Activated naive CD8-positive, alpha-beta T cell treated with anti-CD3 and anti-CD28 coated beads for 36 hours (primary cell): ENCODE measurements at places on chromosomes 7 and 10.

DNA sequence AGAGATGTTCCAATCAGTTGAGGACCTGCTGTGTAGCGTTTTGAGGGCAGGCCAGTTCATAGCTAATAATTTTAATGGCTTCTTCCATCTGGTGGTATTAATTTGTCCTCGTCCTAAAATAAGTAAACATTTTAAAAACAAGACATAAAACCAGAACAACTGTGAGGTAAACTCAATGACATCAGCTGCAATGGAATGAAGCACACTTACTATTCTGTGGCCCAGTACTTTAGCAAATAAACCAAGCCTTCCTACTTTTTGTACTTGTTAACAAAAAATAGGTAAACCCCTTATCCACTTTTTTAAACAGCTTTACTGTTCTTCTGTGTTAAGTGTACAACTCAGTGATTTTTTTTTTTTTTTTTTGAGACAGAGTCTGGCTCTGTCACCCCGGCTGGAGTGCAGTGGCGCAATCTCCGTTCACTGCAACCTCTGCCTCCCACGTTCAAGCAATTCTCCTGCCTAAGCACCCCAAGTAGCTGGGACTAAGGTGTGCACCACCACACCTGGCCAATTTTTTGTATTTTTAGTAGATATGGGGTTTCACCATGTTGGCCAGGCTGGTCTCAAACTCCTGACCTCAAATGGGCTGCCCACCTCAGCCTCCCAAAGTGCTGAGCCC lies 28.9 kb upstream of the FZD1 start:
- H3K4me3 ChIP-seq = no peak overlapping the region
- no peaks in the 10 kb centered on the region for H3K4me1 ChIP-seq
- H3K36me3 ChIP-seq = no peaks in the 10 kb centered on the region
- no peak overlapping the region for H3K27ac ChIP-seq

DNA sequence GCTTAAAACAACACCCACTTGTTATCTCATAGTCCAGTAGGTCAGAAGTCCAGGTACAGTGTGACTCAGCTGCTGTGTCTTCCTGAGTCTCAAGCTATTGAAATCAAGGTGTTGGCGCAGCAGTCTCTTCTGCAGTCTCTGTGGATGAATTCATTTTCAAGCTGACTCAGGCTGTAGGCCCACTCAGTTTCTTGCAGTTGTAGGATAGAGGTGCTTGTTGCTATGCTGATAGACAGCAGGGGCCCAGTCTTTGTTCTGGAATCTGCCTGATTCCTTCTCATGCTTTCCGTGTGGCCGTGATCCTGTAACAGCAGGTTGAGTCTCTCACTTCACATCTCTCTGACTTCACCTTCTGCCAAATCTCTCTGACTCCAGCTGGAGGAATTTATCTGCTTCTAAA lies 400.4 kb upstream of the POM121L12 start:
- no peaks in the 10 kb centered on the region for H3K36me3 ChIP-seq
- no peak overlapping the region for H3K27ac ChIP-seq
- H3K4me3 ChIP-seq = no peak overlapping the region

- H3K4me1 ChIP-seq = peaks cover 34% of the 10 kb centered on the region
- no peak for DNase-seq
- H3K27me3 ChIP-seq = no peaks in the 10 kb centered on the region
- no peak overlapping the region for H3K27ac ChIP-seq
- no peak overlapping the region for H3K4me3 ChIP-seq
Observed at GRCh38 chr7:150489782-150490181, 24.9 kb upstream of the GIMAP7 start.

GRCh38 chr7:128170461-128170860 lies 70.6 kb upstream of the LEP start:
- no peak for DNase-seq
- H3K4me3 ChIP-seq = no peak overlapping the region
- peaks cover 14% of the 10 kb centered on the region for H3K4me1 ChIP-seq
- no peaks in the 10 kb centered on the region for H3K36me3 ChIP-seq

- no peak overlapping the region for H3K4me3 ChIP-seq
- H3K27me3 ChIP-seq = no peaks in the 10 kb centered on the region
- H3K36me3 ChIP-seq = peaks cover 21% of the 10 kb centered on the region
- H3K27ac ChIP-seq = no peak overlapping the region
- DNase-seq = no peak
Observed at GRCh38 chr7:108511939-108512338, 14.0 kb downstream of the PNPLA8 start.

DNA sequence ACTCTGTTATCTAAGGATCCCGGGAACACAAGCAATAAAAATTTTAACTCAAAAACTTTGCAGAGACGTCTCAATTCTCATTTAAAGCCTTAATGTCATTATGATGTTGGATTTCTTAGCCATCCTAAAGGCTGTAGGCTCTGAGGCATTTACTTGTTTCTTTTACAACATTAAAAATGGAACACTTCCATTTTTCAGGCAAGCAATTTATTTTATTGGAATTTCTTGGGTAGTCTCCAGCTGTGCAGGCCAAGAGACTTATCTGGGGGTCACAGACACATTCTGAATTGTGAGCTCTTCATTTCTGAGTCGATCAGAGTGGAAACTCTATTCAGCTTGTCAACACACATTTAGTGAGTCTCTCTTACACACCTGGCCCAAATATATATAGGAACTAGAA lies 48.0 kb upstream of the KIF5B start:
- H3K27ac ChIP-seq = no peak overlapping the region
- H3K36me3 ChIP-seq = no peaks in the 10 kb centered on the region
- no peaks in the 10 kb centered on the region for H3K4me1 ChIP-seq
- no peak for DNase-seq
- H3K4me3 ChIP-seq = no peak overlapping the region

DNA sequence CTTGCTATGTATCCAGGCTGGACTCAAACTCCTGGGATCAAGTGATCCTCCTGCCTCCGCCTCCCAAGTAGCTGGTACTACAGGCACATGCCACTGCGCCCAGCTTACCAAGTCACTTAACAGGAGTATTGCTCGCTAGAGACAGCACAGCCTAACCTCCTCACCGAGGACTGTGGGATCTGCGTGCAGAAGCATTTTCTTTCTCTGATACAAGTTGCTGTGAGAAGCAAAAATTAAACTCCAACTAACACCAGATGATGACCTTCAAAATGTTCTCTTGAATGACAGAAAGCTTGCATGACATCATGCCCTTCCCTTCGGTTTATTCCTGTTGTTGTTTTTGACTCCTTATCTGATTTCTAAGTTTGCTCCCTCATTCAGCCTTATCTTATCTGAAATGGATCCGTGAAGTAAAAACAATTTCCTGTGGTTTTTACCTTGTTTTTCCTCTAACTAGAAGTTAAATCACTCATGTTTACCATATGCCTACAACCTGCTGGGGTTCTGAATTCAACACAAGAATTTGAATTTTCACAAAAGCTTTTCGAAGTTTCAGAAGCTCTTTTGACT lies 94.4 kb upstream of the KIF5B start:
- H3K27me3 ChIP-seq = no peaks in the 10 kb centered on the region
- DNase-seq = no peak
- peaks cover 4% of the 10 kb centered on the region for H3K36me3 ChIP-seq
- H3K4me1 ChIP-seq = peaks cover 10% of the 10 kb centered on the region
- H3K27ac ChIP-seq = no peak overlapping the region

DNA sequence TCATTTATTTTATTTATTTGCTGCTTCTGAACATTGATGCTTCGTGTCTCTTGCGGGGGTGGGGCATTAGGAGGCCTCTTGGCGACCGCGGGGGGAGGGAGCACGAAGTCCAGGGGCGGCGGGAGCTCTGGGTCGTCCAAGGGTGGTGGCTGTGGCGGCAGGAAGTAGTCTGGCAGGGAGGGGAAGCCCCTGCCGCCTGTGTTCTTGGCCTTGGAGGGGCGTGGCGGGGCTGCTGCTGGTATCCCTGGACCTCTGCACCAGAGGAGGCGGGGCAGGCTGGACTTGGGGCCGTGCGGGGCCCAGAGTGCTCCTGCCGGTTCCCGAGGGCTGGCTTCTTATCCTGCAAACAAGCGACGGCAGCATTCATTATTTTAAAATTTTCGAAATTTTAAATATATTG lies 70.5 kb upstream of the ABI1 start:
- H3K27ac ChIP-seq = no peak overlapping the region
- DNase-seq = peak; percentile 37
- no peaks in the 10 kb centered on the region for H3K27me3 ChIP-seq
- H3K4me3 ChIP-seq = no peak overlapping the region
- H3K36me3 ChIP-seq = no peaks in the 10 kb centered on the region

DNA sequence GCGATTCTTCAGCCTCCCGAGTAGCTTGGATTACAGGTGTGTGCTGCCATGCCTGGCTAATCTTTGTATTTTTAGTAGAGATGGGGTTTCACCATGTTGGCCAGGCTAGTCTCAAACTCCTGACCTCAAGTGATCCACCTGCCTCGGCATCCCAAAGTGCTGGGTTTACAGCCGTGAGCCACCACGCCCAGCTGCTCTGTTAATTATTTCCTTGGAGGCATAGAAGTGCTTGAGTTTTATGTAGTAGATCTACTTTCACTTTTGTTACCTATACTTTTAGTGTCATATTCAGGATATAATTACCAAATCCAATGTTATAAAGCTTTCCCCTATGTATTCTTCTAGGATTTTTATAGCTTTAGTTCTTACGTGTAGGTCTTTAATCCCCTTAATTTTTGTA lies 1093.0 kb downstream of the GATA3 start:
- no peak overlapping the region for H3K4me3 ChIP-seq
- H3K27me3 ChIP-seq = no peaks in the 10 kb centered on the region
- DNase-seq = no peak
- H3K27ac ChIP-seq = no peak overlapping the region
- H3K36me3 ChIP-seq = no peaks in the 10 kb centered on the region

- peaks cover 27% of the 10 kb centered on the region for H3K36me3 ChIP-seq
- peaks cover 33% of the 10 kb centered on the region for H3K4me1 ChIP-seq
- H3K4me3 ChIP-seq = peak overlapping the region; percentile 44
Observed at GRCh38 chr10:14742815-14743214, 31.9 kb downstream of the FAM107B start.

DNA sequence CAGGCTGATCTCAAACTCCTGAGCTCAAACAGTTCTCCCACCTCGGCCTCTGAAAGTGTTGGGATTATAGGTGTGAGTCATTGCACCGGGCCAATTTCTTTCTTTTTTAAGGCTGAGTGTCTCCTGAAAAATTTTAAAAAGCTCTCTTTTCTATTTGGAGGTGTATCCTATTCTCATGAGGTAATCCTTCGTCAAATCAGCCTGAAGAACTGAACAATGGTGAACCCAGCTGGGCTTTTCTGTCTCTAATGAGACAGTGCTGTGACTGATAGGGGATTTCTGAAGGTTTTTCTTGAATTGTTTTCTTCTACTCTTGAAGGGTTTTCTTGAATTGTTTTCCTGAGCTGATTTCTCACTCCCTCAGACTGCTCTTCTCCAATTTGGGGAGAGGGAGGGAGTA lies 30.9 kb upstream of the CALU start:
- DNase-seq = no peak
- no peak overlapping the region for H3K27ac ChIP-seq
- peaks cover 6% of the 10 kb centered on the region for H3K27me3 ChIP-seq
- H3K36me3 ChIP-seq = no peaks in the 10 kb centered on the region

- no peaks in the 10 kb centered on the region for H3K36me3 ChIP-seq
- H3K27ac ChIP-seq = no peak overlapping the region
- H3K27me3 ChIP-seq = peaks cover 34% of the 10 kb centered on the region
- no peak for DNase-seq
- no peak overlapping the region for H3K4me3 ChIP-seq
Observed at GRCh38 chr7:6266699-6267098, 5.7 kb downstream of the CYTH3 start.

DNA sequence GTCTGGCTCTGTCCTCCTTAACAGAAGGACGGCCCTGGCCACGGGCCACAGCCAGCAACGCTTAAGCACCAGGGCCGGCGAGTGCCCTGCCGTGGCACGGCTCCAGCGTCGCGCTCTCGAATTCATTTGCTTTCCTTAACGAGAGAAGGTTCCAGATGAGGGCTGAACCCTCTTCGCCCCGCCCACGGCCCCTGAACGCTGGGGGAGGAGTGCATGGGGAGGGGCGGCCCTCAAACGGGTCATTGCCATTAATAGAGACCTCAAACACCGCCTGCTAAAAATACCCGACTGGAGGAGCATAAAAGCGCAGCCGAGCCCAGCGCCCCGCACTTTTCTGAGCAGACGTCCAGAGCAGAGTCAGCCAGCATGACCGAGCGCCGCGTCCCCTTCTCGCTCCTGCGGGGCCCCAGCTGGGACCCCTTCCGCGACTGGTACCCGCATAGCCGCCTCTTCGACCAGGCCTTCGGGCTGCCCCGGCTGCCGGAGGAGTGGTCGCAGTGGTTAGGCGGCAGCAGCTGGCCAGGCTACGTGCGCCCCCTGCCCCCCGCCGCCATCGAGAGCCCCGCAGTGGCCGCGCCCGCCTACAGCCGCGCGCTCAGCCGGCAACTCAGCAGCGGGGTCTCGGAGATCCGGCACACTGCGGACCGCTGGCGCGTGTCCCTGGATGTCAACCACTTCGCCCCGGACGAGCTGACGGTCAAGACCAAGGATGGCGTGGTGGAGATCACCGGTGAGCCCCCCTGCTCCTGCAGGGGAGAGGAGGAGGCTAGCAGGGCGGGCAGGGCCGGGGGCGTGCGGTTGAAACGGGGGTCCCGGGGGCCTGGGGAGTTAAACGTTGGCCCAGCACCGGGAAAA lies at the start of gene HSPB1:
TSS of gene HSPB1 (plus strand) at position 327 of the 855 bp plus-strand sequence. CDS start at position 367, 40 bp downstream.
- peaks cover 9% of the 10 kb centered on the region for H3K27me3 ChIP-seq
- peak within 1 kb of the TSS; percentile 89 for H3K27ac ChIP-seq
- DNase-seq = peak; percentile 38
- peak within 1 kb of the TSS; percentile 90 for H3K4me3 ChIP-seq

DNA sequence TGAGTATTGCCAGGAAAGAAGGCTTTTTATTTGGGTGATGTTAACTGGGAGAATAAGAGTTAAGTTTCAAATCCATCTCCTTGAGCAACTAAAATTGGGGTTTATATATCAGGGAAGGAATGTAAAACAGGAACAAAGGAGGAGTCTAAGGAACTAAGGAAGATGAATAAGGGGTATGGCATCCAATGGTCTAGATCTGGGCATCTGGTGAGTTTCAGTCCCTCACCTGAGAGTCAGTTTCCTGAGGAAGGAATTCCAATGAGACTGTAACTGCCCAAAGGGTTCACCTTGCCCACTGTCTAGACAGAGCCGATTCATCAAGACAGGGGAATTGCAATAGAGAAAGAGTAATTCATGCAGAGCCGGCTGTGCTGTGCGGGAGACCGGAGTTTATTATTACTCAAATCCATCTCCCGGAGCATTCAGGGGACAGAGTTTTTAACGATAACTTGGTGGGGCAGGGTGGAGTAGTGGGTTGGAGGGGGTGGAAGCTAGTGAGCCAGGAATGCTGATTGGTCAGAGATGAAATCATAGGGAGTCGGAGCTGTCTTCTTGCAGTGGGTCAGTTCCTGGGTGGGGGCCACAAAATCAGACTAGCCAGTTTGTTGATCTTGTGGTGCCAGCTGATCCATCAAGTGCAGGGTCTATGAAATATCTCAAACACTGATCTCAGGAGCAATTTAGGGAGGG lies 188.3 kb upstream of the STK17A start:
- H3K4me1 ChIP-seq = no peaks in the 10 kb centered on the region
- H3K27ac ChIP-seq = no peak overlapping the region
- H3K36me3 ChIP-seq = no peaks in the 10 kb centered on the region
- DNase-seq = no peak
- H3K4me3 ChIP-seq = no peak overlapping the region

GRCh38 chr10:1188558-1189135 lies 132.5 kb downstream of the WDR37 start:
- peaks cover 8% of the 10 kb centered on the region for H3K4me1 ChIP-seq
- no peaks in the 10 kb centered on the region for H3K36me3 ChIP-seq
- no peak overlapping the region for H3K27ac ChIP-seq
- H3K27me3 ChIP-seq = peaks cover under 1% of the 10 kb centered on the region
- no peak overlapping the region for H3K4me3 ChIP-seq
